HepG2 (cell line): ENCODE measurements at places on chromosomes 6 and 20. TPM values are rescaled to one million over a fixed set of nuclear protein-coding genes. Genes with fewer than 3 reads are reported as not detected.

DNA sequence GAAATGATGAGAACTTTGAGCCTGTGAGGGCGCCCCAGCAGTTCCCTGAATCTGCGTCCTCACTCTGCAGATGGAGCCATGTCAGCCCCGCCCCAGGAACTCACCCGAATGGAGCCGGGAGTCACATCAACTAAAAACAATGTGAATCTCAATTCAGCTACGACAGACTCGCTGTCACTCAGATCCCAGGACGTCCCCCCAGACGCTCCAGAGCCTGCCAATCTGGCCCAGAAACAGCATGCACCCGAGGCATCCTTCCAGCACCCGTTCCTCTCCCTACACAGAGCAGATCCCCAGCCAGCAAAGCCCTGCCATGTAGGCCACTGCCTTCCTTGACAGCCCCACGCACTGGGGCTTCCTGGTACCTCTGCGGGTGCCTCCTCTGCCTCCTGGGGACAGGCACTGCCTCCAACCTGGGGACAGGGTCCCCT lies 248.0 kb downstream of the TTLL2 start:
- no peak overlapping the region for H3K4me3 ChIP-seq
- no peaks in the 10 kb centered on the region for H3K36me3 ChIP-seq
- no peak overlapping the region for H3K27ac ChIP-seq
- peaks cover 25% of the 10 kb centered on the region for H3K27me3 ChIP-seq
- peaks cover 32% of the 10 kb centered on the region for H3K4me1 ChIP-seq

GRCh38 chr6:67888546-67888885 lies 746.6 kb upstream of the ADGRB3 start:
- no peak overlapping the region for H3K4me3 ChIP-seq
- no peak overlapping the region for H3K27ac ChIP-seq

DNA sequence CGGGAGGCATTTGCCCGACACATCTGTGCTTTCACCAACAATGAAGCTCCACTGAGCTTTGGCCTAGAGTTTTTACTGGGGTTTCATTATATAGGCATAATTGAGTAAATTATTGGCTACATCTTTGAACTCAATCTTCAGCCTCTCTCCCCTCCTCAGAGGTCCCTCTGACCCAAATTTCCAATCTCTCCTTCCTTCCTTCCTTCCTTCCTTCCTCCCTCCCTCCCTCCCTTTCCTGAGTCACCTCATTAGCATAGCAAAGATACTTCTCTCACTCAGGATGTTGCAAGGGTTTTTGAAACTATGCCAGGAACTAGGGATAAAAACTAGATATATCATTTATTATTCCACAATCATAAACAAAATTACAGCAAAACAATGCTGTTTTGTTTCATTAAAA lies 238.2 kb upstream of the PRND start:
- no peak for DNase-seq
- no peaks in the 10 kb centered on the region for H3K36me3 ChIP-seq
- H3K4me1 ChIP-seq, result no peaks in the 10 kb centered on the region
- no peak overlapping the region for H3K27ac ChIP-seq
- H3K4me3 ChIP-seq, result no peak overlapping the region

DNA sequence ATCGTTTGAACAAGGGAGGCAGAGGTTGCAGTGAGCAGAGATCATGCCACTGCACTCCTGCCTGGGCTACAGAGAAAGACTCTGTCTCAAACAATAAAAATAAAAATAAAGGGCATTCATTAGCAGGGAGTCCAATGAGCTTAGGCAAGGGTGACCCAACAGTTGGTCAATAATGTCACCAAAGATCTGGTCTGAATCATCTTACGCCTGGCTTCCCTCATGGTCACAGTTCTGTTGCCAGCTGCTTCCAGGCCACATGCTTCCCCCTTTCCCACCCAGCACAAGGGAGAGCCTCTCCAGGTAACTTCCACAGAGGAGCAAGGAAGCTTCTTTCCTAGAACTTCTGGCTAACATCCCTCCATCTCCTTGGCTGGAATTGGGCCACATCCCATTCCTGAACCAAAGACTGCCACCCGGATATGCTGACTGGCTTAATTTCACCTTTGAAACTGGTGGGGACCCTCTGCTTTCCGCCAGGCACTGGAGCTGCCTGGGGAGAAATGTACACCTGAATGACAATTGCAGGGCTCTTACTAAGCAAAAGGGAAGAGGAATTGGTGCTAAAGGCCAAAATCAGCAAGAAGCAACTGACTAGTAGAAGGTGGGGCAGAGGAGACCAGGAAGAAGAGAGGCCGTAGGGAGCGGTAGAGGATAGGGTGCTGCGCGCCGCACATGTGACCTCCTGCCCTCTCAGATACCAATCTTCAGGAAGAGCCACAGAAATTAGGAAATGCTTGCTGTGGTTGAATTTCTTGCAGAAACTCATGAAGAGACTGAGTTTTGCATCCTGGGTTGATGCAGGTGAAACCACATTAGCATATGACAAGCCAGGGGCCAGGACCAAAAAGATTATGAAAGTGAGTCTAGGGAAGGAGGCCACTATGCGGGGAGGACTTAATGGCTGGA lies 8.3 kb upstream of the SCML4 start:
- H3K27me3 ChIP-seq, result no peaks in the 10 kb centered on the region
- no peaks in the 10 kb centered on the region for H3K4me1 ChIP-seq
- DNase-seq, result no peak
- H3K27ac ChIP-seq, result no peak overlapping the region

SLC32A1 gene
- not detected in 2 replicates for total RNA-seq

POFUT1 gene
- 30.2 and 58.3 TPM in 2 replicates for total RNA-seq

DNA sequence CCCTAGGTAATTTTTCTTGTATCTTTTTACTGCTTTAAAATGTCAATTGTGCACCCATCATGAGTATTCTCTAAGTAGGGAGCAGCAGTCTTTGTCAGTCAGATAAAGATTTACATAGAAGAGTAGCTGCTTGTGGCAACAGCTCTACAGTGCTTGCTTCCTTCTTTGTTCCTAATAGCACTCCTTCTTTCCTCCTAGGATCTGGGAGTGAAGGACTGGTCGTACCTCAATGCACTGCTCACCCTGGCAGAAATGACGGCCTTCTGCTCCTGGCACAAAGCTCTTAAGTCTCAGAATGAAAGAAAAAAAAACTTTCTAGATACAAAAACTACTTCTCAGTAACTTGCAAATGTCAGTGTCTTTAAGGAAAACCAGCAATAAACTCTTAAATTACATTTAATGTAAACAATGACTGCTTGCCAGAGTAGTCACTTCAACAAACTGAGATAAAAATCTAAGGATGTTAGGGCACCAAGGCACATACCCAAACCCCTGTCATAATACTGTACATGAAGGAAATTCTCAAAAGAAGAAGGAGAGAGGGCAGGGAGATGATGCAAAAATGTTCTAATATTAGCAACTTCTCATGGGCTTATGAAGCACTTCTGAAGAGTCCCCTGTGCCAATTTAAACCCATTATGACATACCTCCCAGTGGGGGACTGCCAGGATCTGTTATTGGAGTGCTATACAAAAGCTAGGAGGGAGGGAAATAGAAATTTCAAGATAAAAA lies 34.0 kb downstream of the NCOA6 start:
- H3K4me3 ChIP-seq, result no peak overlapping the region
- no peak for DNase-seq
- H3K27me3 ChIP-seq, result no peaks in the 10 kb centered on the region
- H3K36me3 ChIP-seq, result peaks cover 16% of the 10 kb centered on the region

LZTS3 gene
- total RNA-seq, result 7.4 and 10.1 TPM in 2 replicates

DST gene
- 61.7 and 89.0 TPM in 2 replicates for total RNA-seq

GRCh38 chr20:58524814-58525213 lies 9.6 kb upstream of the APCDD1L start:
- DNase-seq, result no peak
- H3K4me3 ChIP-seq, result no peak overlapping the region
- H3K4me1 ChIP-seq, result no peaks in the 10 kb centered on the region
- no peak overlapping the region for H3K27ac ChIP-seq
- H3K36me3 ChIP-seq, result no peaks in the 10 kb centered on the region
- H3K27me3 ChIP-seq, result no peaks in the 10 kb centered on the region

HLA-A gene
- total RNA-seq, result 131 and 345 TPM in 2 replicates

GRCh38 chr6:138682704-138683527 lies 90.7 kb upstream of the CCDC28A start:
- H3K4me1 ChIP-seq, result no peaks in the 10 kb centered on the region
- no peaks in the 10 kb centered on the region for H3K36me3 ChIP-seq
- H3K27ac ChIP-seq, result no peak overlapping the region
- no peak overlapping the region for H3K4me3 ChIP-seq
- no peaks in the 10 kb centered on the region for H3K27me3 ChIP-seq

MYB gene
- total RNA-seq, result 0.20 and 0.44 TPM in 2 replicates

CCDC167 gene
- total RNA-seq, result 66.8 and 72.4 TPM in 2 replicates

GRCh38 chr6:116697480-116697879 lies 16.5 kb downstream of the KPNA5 start:
- no peaks in the 10 kb centered on the region for H3K27me3 ChIP-seq
- H3K4me1 ChIP-seq, result no peaks in the 10 kb centered on the region

DNA sequence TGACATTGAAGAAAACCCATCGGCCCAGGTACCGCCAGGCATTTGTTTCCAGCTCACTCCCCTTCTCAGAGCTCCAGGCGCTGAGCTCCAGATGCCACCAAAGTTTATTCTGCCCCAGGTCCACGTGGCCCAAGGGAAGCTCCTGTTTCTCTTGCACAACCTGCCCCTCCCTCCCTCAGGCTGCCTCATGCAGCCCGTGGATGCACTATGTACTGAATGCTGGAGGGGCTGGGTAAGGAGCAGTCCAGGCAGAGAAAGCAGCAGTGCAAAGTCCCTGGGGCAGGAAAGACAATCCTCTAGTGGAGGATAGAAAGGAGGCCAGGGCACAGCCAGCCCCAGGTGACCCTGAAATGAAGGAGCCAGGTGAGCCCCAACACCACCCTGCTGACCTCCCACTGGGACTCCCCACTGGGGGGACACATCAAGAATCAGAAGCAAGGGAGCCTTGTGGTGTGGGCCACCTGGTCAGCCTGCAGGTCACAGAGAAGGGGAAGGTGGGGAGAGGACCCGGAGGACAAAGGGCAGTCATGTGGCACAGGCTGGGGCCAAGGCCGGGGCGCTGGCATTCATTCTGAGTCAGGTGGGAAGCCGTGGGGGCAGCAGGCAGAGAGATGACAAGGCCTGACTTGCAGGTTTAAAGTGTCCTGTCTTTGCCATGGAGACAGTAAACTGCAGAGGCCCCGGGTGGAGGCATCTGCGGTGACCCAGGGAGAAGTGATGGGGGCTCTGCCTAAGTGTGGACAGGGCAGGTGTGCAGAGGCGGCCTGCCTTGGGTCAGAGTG lies 230.1 kb downstream of the PREX1 start:
- no peaks in the 10 kb centered on the region for H3K27me3 ChIP-seq
- peaks cover 16% of the 10 kb centered on the region for H3K4me1 ChIP-seq
- H3K36me3 ChIP-seq, result no peaks in the 10 kb centered on the region
- H3K27ac ChIP-seq, result no peak overlapping the region

GRCh38 chr6:166627875-166628801 lies 1.1 kb upstream of the RPS6KA2 start:
- peak; percentile 25 for DNase-seq
- H3K27me3 ChIP-seq, result peaks cover 16% of the 10 kb centered on the region
- no peak overlapping the region for H3K27ac ChIP-seq
- H3K4me1 ChIP-seq, result peaks cover 12% of the 10 kb centered on the region

- H3K36me3 ChIP-seq, result no peaks in the 10 kb centered on the region
- no peak overlapping the region for H3K4me3 ChIP-seq
- no peak for DNase-seq
- H3K4me1 ChIP-seq, result no peaks in the 10 kb centered on the region
- H3K27me3 ChIP-seq, result peaks cover 5% of the 10 kb centered on the region; the same call in 1 of the 2 replicates
These were observed 84.1 kb downstream of the SMOC2 start for GRCh38 chr6:168525114-168525513.

DNA sequence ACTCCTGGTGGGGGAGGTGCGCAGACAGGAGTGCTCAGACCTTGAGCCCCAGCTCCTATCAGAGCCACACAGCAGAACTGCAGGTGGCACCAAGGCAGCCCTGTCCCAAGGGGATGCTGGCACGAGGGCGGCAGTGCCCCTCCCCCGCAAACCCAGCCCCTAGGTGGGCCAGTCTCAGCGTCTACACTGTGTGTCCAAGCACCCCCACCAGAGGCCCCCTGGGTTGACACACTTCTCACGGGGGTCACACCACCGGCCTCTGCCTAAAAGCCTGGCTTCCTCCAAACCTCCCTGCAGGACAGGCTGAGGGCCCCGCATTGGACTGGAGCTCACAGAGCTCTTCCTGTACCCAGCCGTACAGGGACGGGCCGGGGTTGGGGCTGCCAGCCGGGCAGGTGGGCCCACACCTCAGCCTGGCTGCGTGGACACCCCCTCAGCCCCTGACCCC lies 8.1 kb downstream of the SLC2A4RG start:
- peaks cover 70% of the 10 kb centered on the region for H3K4me1 ChIP-seq
- H3K27me3 ChIP-seq, result no peaks in the 10 kb centered on the region
- H3K27ac ChIP-seq, result peak overlapping the region; percentile 13

- peaks cover 57% of the 10 kb centered on the region for H3K4me1 ChIP-seq
- H3K36me3 ChIP-seq, result no peaks in the 10 kb centered on the region
- H3K27me3 ChIP-seq, result no peaks in the 10 kb centered on the region
- H3K4me3 ChIP-seq, result no peak overlapping the region
- no peak overlapping the region for H3K27ac ChIP-seq
- no peak for DNase-seq
These were observed 272.2 kb upstream of the FOXQ1 start for GRCh38 chr6:1039746-1040145.

GRCh38 chr6:14211562-14211942 lies 94.0 kb downstream of the CD83 start:
- H3K4me1 ChIP-seq, result peaks cover 31% of the 10 kb centered on the region
- peaks cover 21% of the 10 kb centered on the region for H3K27me3 ChIP-seq
- peak; percentile 12 for DNase-seq
- H3K4me3 ChIP-seq, result peak overlapping the region; percentile 52; the same call in 1 of the 2 replicates

PRICKLE4 gene
- total RNA-seq, result 1.2 TPM in 1 of 2 replicates, not detected in the other

DNA sequence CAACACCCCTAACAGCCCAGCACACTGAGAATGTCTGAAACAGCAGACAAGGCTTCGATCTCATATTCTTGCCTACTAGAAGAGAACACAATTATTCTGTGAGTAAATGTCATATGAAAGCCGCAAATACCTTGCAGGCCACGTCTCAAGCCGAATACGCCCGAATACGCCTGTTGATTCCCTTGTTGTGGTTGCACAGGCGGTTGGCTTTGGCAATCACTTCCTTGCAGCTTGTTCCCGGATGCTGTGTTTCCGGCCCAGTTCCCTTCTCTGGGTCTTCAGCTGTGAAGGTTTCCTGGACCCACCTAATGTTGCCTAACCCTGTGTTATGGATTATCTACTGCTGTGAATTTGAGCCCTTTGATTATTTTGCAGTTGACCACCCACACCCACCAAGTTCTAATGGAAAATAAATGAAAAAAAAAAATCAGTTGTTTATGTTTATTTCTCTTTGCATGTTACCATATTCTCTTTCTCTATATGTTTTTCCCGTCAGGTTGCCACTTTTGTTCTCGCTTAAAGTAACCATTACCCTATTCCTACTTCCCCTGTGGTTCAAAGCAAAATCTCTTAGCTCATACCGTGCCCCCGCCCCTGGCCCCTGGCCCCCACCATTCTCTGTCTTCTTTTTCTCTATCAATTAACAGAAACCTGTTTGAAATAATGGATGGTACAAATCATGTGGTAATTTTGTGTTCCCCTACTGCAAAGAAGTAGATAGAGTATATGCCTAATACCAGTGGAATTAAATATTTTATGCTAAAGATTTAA lies 172.4 kb downstream of the ADGB start:
- no peaks in the 10 kb centered on the region for H3K4me1 ChIP-seq
- no peak overlapping the region for H3K4me3 ChIP-seq
- DNase-seq, result no peak
- no peak overlapping the region for H3K27ac ChIP-seq
- no peaks in the 10 kb centered on the region for H3K27me3 ChIP-seq
- H3K36me3 ChIP-seq, result no peaks in the 10 kb centered on the region

EPHA7 gene
- not detected in 2 replicates for total RNA-seq

GRCh38 chr20:57369596-57369995 lies 18.5 kb downstream of the RAE1 start:
- DNase-seq, result no peak
- H3K4me1 ChIP-seq, result no peaks in the 10 kb centered on the region
- peaks cover 69% of the 10 kb centered on the region for H3K36me3 ChIP-seq
- no peak overlapping the region for H3K4me3 ChIP-seq
